ENCODE measurements at places on chromosomes 1 and 21.

GRCh38 chr1:168392958-168393549 is 112.4 kb downstream of the TBX19 start:
- DNase-seq, result peak; percentile 51

DNA sequence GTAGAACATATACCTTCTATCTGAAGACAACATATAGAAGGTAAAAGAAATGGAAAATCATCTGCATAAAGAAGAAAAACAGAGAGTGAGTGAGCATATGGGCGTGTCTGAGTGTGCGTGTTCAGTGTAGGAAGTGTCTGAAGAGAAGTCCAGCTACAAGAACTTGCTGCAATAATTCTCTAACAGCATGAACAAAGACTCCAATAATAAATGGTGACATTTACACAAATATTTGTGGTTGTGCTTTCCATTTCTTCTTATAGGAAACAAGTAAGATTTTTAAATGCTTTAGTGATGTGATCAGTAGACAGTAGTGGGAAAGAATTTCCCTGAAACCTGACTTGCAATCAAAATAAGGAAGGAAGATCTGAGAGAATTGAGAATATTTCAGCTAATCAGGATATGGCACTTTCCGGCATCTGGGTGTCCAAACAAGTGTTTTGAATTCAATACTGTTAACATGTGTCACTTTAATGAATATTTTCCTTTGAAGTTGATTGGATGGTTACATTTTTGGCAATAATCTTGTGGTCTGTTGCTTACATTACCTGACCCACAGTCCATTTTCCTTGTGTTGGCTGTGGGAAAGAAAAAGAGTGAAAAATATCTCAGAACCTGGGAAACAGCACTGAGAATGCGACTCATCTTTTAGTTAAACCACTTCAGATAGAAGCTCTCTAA is 154.0 kb downstream of the TGFB2 start:
- no peak for DNase-seq

- DNase-seq, result peak; percentile 85
Measured at GRCh38 chr1:25572708-25573590, 29.5 kb downstream of the LDLRAP1 start.

DNA sequence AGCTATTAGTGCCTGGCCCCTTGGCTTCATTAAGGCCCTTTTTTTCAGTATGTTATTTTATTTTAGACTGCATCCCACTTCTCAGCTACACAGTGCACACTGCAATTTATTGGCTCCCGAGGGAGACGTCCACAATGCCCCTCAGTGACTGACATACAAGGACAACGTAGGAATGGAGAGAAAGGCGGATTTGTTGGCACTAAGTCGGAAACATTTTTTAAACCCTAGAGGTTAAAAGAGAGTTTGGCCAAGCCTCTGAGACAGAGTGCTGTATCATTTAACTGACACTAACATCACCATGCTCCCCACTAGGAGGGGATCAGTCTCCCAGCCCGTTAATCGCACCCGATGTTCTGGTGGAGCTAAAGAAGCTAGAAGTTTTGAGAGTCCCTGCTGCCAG is 45.7 kb upstream of the FOXD3 start:
- DNase-seq, result no peak

GRCh38 chr1:181318858-181319235 is 164.5 kb upstream of the CACNA1E start:
- DNase-seq, result no peak

DNA sequence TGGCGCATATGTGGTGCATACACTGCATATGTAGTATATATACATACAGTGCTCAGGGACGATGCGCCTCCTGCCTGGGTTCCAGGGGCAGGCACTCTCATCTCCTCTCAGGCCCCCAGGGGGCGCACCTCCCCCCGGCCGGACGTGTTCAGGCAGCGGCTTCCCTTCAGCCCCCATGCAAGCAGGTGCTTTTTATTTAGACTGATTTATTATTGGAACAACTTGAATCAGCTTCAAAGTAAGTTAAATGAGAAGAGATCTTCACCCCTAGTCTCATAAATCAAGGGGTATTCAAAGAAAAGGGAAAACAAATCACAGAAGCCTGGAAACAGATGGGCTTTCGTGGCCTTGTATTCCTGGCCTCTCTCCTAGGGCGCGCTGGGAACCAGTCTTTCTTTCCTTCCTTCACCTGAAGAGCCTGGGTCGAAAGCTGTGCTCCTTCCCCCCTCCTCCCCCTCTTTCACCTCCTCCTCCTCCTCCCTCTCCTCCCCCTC is 64.6 kb downstream of the UBIAD1 start:
- peak; percentile 93 for DNase-seq

- DNase-seq, result no peak
Measured at GRCh38 chr1:205714190-205714905, 34.0 kb upstream of the SLC45A3 start.

DNA sequence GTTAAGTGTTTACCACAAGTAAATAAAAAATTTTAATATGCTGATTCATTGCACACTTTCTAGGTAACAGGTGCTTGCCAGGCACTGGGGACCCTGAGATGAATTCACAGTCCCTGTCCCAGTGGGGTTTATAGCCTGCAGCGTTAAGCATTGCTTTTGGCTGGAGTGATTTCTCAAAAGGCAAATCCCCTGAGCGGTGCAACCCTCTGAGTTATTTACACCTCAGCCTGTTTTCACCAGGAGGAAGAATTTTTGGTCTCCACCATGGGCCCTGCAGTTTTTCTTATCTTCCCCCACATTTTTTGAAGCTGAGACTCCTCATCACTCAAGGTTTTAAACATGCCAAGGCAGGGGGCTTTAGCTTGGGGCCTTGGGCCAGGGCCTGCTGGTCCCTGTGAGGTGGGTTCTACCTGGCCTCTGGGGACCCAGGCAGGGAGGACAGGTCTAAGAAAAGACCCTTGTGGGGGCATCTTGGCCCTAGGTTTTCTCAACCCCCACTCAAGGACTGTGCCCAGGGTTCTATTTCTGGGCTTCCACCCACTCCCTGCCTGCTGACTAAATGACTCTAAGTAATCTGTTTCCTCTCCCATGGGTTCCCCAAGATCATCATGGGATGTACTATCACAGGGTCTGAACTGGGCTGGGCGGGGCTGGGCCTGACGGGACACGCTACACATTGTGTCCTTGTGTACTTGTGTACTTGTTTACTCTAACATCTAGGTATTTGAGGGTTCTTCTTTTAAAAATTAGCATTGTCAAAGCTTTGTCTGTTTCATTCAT is 10.2 kb upstream of the CHIT1 start:
- no peak for DNase-seq

DNA sequence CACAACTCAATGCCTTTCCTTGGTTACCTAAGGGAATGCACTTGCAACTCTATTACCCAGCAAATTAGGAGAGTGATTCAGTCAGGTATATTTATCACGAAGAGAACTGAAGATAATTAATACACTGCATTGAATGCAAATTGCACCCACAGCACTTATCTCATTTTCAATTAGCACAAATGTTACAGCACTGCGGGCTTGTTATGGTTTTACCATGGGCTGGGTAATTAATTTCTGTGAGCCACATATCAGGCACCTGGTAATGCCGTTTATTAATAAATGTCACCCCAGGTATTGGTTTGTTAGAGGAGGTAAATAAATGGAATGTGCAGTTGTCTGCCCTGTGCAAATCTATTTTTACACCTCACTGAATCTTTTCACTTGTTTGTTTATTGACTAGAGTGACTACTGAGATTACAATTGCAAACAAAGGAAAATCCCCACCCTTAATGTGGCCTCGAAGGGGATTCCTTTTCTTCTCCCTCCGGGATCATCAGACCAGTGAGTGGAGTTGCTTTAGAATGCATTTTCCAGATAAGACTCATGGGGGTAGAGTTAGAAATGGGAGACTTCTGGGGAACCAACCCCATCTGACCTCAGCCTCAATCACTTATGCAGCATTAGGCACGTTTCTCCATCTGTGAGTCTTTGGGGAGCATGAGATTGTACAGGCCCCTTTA is 269.3 kb downstream of the RPS6KC1 start:
- no peak for DNase-seq

- no peak for DNase-seq
Measured at GRCh38 chr1:221724931-221725605, 16.8 kb downstream of the DUSP10 start.

GRCh38 chr1:42806593-42806992 is 10.3 kb upstream of the ERMAP start:
- no peak for DNase-seq

DNA sequence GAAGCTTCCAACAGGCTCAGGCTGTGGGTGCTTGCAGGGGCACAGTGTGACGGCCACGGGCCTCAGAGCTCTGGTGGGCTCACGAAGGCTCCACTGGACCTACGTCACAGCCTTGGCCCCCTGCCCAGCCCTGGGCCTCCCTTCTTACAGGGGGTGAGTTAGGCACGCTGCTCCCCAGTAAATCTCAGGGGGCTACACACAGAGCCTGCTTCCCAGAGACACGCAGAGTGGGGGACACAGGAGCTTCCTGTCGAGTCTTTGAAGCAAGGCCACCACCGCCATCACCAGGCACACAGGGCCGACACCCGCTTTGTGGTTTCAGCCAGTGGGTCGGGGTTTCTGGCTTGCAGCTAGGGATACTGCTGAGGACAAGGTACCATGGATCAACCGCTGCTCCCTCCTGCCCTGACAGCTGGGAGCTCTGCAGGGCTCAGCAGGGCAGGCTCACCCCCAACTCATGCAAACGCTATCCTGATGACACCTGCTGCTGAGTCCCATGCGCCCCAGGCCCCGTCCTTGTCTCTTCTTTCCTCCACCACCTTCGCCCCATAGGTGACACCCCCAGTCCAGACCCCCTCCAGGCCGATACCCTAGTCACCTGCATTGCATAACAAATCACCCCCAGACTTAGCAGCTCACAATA is 5.5 kb upstream of the CFAP410 start:
- DNase-seq, result no peak

GRCh38 chr21:42248783-42249597 is 30.1 kb downstream of the ABCG1 start:
- DNase-seq, result no peak

DNA sequence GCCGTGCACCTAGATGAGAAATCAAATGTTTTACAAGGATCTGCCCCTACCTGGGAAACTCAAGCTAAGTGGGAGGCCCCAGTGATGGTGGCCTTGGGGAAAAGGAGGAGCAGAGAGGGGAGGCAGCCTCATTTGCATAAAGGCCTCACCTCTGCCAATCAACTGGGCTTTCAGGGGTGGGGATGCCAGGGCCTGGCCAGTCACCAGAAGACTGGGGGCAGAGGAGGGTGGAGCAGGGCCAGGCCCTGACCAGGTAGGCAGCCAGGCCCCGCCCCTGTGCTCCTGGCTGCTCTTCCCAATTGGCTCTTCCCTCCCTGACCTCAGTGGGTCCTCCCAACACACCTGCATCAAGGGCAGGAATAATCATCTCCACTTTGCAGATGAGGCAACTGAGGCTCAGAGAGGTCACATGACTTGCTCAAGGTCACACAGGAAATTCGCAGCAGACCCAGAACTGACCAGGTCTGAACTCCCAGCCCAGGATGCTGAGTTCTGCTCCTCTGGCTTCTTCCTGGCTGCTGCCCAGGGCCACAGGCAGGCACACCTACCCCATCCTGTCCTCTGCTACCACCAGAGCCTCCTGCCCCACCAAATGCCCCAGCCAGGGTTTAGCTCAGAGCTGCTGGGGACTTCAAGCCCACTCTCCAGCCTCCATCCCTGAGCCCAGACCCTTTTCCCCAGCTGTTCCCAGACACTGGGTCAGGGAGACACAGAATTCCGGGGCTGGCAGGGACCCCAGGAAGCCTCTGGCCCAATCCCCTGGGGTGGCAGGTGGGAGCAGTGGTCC is 677.9 kb downstream of the MATN1 start:
- no peak for DNase-seq

- no peak for DNase-seq
Measured at GRCh38 chr1:8096105-8097011, 70.2 kb upstream of the ERRFI1 start.

- DNase-seq, result no peak
Measured at GRCh38 chr1:201631037-201631436, 92.1 kb downstream of the NAV1 start.

DNA sequence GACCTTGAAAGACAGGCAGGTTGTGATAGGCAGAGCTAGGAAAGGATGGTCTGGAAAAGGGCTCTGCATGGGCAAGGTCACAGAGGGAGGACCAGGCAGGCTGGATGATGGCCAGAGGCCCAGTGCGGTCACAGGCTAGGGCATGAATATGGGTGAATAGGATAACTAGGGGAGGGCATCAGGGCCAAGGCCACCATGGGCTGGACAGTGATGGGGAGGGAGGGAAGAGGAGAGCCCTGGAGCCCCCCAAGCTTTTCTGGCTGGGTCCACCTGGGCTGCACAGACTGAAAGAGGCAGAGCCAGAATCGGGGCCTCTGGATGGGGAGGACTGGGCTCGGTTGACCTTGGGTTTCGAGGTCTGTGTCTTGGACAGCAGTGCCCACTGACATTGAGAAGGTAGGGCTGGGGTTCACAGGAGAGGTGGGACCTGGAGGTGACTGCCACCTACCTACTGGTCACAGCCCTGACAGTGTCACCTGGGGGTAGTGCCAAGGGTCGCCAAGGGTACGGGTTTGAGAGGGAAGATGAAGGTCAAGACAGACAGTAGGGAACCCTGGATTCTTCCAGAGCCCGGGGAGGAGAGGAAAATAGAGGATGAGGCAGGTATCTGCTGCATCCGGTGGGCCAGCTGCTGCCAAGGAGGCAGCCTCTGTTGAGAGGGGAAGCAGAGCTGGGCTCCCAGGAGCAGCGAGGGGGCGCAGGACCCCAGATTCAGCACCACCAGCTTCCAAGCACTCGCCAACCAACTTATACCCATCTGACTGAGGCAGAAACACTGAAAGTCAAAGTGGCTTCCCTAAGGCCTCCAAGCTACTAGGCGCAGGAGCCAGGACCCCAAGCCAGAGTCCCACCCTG is 6.1 kb upstream of the NPHP4 start:
- no peak for DNase-seq

DNA sequence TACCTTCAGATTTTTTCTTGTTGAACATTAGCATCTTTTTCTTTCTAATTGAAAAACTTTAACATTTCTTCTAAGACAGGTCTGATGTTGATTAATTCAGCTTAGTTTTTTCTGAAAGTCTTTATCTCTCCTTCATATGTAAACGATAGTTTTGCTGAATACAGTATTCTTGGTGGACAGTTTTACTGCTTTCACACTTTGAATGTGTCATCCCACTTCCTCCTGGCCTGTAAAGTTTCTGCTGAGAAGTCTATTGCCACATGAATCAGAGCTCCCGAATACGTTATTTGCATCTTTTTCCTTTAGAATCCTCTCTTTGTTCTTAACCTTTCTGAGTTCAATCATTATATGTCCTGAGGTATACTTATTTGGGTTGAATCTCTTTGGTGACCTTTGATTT is 344.2 kb downstream of the OLFM3 start:
- no peak for DNase-seq

DNA sequence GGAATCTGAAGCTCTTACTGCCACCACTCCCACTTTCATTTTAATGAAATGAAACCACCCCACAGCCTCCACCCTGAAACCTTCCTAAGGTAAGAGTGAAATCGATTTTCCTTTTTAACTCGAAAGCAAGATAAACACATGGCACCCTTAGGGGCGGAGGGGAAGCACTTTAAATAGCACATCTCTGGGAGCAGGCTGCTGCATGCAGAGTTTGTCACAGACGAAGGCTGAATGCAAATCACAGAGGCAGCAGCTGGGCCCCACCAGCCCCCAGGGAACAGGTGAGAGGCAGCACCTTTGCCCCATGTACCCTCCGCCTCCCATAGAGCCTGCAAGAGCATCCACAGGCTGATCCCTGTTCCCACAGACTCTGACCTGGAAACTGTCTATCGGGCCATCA is 60.0 kb upstream of the GRIK3 start:
- no peak for DNase-seq
